ENCODE measurements at places on chromosomes 12 and 14. TPM values are rescaled to one million over a fixed set of nuclear protein-coding genes. Genes with fewer than 3 reads are reported as not detected.

The ZDHHC22 gene
- polyA plus RNA-seq: 0.86 TPM

The ART4 gene
- 0.68 TPM for polyA plus RNA-seq

The SPX gene
- polyA plus RNA-seq: 15.2 TPM

The LHX5 gene
- not detected for polyA plus RNA-seq

The NAV3 gene
- polyA plus RNA-seq: 10.5 TPM

The OLR1 gene
- 1.0 TPM for polyA plus RNA-seq

The TAS2R20 gene
- polyA plus RNA-seq: 2.3 TPM

The TSHR gene
- polyA plus RNA-seq: 0.79 TPM

The ST8SIA1 gene
- 5.7 TPM for polyA plus RNA-seq

The MFAP5 gene
- 1.2 TPM for polyA plus RNA-seq

GRCh38 chr12:3243376-3244084, 166.4 kb downstream of the TSPAN9 start:
- DNase-seq: no peak

- no peak for DNase-seq
These were observed 139.5 kb downstream of the CHST11 start for GRCh38 chr12:104596134-104596799.

DNA sequence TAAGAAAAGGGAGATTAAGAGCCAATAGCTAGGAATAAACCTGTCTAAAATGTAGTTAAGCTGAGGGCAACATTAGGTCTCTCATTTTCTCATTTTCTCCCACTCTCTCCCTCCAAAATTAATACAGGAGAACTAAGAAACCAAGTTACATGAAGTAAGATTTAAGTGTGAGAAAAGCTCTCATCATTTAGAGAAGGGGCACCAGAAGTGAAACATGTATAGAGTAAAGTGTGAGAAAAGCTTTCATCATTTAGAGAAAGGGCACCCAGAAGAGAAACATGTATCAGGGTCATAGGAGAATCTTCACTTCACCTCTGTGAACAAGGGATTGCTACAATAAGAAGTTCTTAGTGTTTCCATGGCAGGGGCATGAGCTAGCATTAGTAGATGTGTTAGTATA, 132.4 kb upstream of the CNTN1 start:
- DNase-seq: no peak

- DNase-seq: no peak
These were observed 68.9 kb upstream of the DYRK2 start for GRCh38 chr12:67579662-67580003.

GRCh38 chr14:61566537-61567225, 128.6 kb upstream of the HIF1A start:
- DNase-seq: no peak

DNA sequence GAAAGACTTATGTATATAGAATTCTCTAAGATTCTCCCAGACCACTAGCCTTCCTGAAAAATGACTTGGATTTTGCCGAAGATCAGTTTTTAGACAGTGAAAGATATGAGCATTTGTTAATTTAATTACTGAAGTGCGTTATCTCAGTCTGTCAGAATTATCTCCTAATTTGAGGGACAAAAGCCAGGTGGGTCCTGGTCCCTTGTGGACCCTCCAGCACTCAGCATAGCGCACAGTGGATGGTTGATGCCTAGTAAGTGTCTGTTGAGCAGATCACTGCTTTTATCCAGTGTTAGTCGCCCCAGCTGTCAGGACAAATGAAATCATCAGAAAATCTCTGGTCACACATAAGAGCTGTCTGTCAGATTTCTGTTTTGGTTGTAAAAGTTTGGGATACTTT, 80.4 kb downstream of the EML1 start:
- DNase-seq: no peak

- no peak for DNase-seq
These were observed 40.9 kb upstream of the PLEKHA5 start for GRCh38 chr12:19088606-19089005.

DNA sequence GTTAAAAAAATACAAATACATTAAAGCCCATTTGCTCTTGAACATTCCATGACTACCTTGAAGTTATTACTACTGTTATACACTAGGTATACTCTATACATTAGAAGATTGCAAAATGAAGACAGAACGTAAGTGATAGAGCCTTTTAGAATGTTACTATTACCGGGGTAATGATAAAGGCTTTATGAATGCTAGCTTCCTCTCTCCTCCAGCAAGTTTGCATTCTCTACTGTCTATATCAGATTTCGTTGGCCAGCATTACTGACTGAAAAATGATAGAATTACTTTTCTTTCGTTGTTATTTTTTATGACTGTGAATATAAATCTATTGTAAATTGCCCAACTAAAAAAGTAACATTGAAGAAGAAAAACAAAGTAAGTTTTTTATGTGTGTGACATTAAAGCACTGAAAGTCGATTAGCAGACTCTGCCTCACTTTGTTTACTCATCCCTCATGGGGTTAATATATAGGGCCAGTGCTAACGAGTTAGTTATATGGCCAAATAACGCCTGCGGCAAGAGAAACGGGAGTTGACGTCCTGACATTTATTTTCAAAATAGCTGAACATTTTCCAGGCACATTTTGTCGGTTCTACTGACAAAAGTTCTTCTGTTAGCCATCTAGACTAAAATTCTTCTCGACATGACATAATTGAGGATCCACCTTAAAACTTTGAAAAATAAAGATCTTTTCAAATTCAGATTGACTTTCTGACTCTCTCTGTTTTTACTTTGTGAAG, 163.8 kb upstream of the KITLG start:
- no peak for DNase-seq

DNA sequence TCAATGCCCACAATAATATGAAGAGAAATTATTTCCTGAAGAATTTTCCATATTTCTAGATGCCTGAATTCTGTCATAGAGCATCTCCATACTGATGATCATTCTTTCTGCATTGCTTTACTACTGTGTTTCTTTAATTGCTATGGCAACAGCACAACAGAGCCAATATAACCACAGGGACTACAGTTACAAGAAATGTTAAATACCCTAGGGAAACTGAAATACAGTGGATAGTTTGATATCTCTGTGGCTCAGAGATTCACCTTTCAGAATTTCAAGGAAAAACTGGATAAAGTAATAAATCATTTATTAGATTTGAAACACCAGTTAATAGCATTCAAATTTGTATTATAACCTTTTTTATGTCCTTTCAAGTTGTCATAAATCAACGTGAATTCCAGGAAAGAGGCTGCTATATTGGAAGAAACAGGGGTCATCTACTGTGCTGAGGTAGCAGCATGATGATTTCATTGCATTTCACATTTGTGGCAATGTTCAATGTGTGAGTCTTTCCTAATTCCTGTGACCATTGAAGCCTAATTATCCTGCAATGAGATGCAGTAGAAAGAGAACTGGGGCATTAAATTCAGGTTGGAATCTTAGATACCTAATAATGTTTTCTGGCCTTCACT, 267.1 kb downstream of the LRFN5 start:
- DNase-seq: no peak

GRCh38 chr14:79855789-79856188, 355.5 kb downstream of the DIO2 start:
- DNase-seq: no peak

- DNase-seq: peak; percentile 50
These were observed 86.5 kb downstream of the CAND1 start for GRCh38 chr12:67355428-67356379.

DNA sequence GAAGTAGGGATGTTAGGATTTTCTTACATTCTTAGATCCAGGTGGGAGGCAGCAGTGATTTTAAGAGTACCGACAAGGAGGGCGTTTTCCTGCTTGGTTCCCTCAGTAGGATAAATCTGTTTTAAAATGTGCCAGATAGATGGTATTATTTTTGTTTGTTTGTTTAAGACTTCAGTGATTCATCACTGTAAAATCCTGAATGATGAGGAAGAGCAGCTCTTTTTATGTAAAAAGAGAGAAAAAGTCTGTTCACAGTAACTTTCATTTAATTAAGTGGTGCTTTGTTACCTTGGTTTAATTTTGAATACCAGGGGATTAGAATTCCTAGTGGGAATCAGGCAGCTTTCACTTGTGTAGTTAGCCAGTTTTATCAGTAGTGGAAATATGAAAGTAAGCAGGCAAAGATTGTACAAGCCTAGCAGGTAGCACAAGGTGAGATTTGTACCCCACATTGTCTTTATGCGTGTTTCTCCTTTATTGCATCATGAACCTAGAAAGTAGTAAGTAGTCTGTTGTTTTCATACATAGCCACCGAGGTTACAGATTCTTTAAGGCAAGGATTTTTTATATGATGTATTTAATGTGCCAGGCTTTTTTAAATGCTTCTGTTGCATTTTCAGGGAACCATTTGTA, 349.6 kb downstream of the CCDC91 start:
- DNase-seq: no peak

DNA sequence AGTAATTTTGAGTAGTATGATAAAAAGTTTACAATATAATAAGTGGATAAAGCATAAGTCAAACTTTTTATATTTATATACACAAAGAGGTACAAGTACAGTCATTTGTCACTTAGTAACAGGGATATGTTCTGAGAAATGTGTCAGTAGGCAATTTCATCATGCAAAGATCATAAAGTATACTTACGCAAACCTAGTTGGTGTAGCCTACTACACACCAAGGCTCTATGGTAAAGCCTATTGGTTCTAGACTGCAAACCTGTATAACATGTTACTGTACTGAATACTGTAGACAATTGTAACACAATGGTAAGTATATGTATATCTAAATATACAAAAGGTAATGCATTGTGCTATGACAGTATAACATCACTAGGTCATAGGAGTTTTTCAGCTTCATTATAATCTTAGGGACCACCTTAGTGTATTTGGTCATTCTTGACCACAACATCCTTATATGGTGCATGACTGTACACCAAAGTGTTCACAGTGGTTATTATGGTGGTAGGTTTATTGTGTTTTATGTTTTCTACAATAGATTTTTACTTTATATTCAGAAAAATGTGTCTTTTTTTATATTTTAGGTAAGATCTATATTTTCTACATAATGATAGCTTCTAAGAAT, 14.9 kb upstream of the SCFD1 start:
- DNase-seq: no peak

DNA sequence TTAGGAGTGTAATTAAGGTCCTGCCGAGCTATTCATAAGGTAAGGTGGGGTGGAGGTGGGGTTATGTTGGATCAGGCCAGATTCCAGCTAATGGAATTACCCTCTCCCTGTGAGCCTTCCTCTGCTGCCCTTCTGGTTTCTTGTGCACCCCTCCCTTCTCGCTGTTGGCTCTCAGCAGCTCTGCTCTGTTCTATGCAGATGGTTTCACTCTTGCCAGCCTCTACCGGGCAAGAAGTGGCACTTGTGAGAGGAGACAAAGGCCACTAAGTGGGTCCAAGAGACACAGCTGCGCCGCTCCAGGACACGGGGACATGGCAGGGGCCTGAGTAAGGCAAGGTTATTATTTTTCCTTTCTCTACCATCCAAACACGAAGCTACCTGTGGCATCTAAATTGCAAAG, 334.4 kb downstream of the EMP1 start:
- no peak for DNase-seq

GRCh38 chr14:29584992-29585391, 342.7 kb downstream of the PRKD1 start:
- peak; percentile 19 for DNase-seq

DNA sequence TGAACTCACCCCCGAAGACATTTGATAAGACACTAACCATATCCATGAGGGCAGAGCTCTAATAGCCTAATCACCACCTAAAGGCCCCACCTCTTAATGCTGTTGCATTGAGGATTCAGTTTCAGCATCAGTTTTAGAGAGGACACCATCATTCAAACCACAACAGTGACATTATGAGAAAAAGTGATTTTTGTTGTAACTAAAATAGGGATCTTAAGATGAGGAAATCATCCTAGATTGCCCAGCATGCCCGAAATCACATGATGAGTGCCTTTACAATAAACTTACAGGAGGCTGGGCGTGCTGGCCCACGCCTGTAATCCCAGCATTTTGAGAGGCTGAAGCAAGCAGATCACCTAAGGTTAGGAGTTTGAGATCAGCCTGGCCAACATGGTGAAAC, 9.7 kb upstream of the GLT1D1 start:
- DNase-seq: no peak

GRCh38 chr14:91955168-91955567, 7.7 kb upstream of the FBLN5 start:
- no peak for DNase-seq

DNA sequence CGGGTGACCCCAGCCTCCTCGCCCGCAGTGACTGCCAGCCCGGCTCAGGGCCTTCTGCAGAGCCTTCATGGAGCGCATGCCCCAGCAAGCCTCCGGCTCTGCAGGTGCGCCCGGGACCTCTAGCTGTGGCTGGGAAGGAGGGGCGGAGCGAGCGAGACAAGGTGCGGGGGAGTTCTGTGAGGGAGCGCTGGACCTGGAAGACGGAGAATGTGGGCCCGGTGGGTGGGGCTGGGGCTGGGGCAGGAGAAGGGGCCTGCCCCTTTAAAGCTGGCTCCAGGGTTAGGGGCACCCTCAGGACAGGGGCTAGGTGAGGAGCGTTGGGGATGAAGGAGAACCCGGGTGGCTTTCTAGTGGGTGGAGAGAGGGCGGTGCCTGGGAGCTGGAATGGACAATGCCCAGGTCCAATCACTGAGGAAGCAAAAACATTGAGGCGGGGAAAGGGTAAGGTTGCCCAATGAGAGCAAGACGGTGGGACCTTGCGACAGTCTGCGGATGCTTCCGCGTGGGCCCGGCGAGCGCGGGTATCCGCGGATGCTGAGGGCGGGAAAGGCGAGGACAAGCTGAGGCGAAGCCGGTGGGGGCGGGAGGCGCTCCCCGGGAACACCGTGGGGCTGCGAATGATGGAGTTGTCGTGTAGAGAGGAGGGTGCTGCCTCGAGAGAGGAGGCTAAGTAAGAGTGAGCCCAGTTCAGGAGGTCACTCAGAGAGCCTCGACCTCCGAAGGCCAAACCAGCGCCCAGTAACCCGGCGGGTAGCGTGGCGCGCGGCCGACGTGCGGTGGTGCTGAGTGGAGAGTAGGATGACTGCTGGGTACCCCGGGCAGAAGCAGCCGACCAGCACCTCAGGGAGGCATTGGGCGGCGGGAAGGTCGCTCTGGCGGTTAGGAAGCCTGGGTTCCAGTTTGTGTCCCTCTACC, at the start of gene GLS2:
Gene GLS2 (minus strand): TSS at position 121 of the 915 bp plus-strand sequence. CDS start 43 bp downstream, at position 78.
- peak; percentile 62 for DNase-seq

DNA sequence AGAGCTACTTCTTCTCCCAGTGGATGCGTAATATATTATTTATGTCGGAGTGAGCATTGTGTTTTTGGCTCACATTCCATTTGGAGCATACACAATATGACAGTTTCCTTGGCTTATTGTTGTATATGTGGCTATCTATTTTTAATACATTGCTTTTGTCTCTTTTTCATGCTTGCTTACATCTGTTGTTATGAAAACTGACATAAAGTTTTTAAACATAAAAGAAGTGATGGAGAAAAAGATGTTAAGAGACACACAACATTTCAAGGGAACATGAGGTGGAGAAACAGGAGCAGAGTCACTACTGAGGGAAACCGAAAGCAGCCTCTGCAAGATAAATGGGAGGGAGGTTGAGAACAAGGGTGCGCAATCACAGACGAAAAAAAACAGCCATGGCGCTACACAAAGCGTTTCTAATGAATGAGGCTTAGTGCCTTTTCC, 228.4 kb upstream of the NPAS3 start:
- DNase-seq: no peak

- no peak for DNase-seq
These were observed 60.0 kb downstream of the NOC4L start for GRCh38 chr12:132204063-132204792.

Measured in left renal cortex interstitium (tissue), 4 donors.